Stimulated activated CD4-positive, alpha-beta T cell treated with anti-CD3 and anti-CD28 coated beads, Interleukin-15, amount 100 ng/mL, for 48 hours (primary cell): ENCODE measurements at places on chromosomes 3 and 15.

- no peak for DNase-seq
Measured at GRCh38 chr3:62135741-62136140, 237.6 kb downstream of the FEZF2 start.

DNA sequence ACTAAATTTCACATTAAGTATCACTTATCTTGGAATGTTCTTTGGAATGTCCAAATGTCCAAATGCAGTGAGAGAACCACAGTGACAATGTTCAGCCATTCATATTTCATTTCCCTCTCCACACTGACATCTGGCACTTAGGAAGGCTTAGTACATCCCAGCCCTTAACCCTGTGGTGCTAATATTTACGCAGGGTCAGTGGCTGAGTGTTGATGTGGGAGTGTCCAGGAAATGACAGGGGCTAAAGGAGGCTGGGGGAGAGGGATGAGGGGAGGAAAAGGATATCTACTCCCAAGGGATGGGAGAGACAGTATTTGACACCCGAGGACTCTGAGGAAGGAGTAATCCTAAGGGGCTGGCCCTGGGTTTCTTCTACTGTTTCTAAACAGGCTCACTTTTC is 14.1 kb upstream of the CCR4 start:
- DNase-seq = no peak

GRCh38 chr15:33155691-33156420 is 38.7 kb downstream of the FMN1 start:
- no peak for DNase-seq

DNA sequence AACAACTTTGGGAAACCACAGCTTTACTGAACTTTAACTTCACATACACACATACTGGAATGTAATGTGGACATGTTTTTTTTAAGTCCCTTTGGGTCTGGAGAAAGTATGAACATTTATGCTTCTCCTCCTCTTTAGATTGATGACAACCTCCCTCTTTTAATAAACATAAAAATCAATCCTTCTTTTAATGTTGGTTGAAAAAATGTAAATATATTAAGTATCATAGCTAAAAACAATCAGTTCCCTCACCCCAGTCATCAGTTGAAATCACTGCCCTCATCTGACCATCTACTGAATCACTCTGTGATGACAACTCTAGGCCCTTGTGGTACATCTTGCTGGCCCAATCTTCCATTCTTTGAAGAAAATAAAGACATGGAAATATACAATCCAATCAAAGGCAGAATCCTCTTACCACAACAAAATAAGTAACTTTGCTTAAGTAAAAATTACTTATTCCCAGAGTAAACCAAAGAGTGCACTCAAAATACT is 6.4 kb downstream of the AAGAB start:
- no peak for DNase-seq

- DNase-seq = no peak
Measured at GRCh38 chr15:85361323-85361722, 19.1 kb upstream of the AKAP13 start.

- DNase-seq = no peak
Measured at GRCh38 chr3:193488741-193489140, 66.0 kb downstream of the ATP13A4 start.

DNA sequence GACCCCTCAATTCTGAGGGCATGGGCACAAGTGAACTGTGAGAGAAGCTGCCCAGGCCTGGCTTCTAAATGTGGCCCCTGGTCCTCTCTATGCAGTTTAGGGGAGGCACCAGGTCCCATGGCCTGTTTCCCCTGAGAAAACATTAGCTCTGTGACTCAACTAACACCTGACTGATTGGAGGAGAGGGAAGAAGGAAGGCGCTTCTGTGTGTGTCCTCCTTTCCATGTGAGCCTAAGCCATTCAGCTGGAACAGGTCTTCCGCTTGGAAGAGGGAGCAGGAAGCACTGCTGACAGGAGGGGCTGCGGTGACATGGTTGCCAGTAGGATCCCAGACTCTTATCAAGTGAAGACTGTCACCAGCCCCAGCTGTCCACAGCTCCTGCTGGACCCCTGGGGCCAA is 79.5 kb downstream of the MYLK start:
- DNase-seq = no peak

GRCh38 chr15:89855948-89856347 is 37.8 kb downstream of the AP3S2 start:
- no peak for DNase-seq
